ENCODE measurements at places on chromosomes 3 and 15. TPM values are rescaled to one million over a fixed set of nuclear protein-coding genes. Genes with fewer than 3 reads are reported as not detected.

SMCO1 gene
- not detected for total RNA-seq

GRCh38 chr3:183018421-183019192 lies 38.3 kb upstream of the DCUN1D1 start:
- peaks cover 33% of the 10 kb centered on the region for H3K36me3 ChIP-seq
- no peak overlapping the region for H3K4me3 ChIP-seq
- H3K4me1 ChIP-seq = no peaks in the 10 kb centered on the region

- H3K27me3 ChIP-seq = no peaks in the 10 kb centered on the region
- DNase-seq = no peak
- peaks cover 16% of the 10 kb centered on the region for H3K4me1 ChIP-seq
- H3K36me3 ChIP-seq = peaks cover 11% of the 10 kb centered on the region
These were observed 43.0 kb downstream of the USP13 start for GRCh38 chr3:179695672-179696313.

DNA sequence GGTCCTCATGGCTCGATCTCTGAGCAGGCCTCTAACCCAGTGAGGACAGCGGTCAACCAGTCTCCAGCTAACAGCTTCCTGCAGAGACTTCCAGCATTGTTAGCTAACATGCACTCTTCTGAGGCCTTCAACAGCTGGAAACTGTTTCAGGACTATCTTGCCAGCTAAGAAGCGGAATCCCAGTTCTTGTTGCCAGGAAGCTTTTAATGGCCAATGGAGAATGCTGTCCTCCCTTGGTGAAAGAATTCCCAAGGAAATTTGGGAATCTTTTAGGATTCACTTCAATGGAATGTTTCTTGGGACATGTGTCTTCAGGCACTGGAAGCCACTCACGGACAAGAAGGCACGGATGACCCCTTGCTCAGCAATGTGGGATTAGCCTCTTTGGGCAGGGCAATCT lies 91.7 kb downstream of the CEMIP start:
- no peaks in the 10 kb centered on the region for H3K4me1 ChIP-seq
- no peak overlapping the region for H3K27ac ChIP-seq
- no peaks in the 10 kb centered on the region for H3K36me3 ChIP-seq
- DNase-seq = no peak
- peaks cover 2% of the 10 kb centered on the region for H3K27me3 ChIP-seq
- no peak overlapping the region for H3K4me3 ChIP-seq

TGM4 gene
- not detected for total RNA-seq

GRCh38 chr3:169686874-169687273 lies 23.4 kb upstream of the MECOM start:
- peaks cover 10% of the 10 kb centered on the region for H3K27me3 ChIP-seq
- no peaks in the 10 kb centered on the region for H3K4me1 ChIP-seq
- no peaks in the 10 kb centered on the region for H3K36me3 ChIP-seq
- no peak overlapping the region for H3K27ac ChIP-seq

SERPINI2 gene
- not detected for total RNA-seq

GRCh38 chr15:77180270-77180669 lies 109.4 kb upstream of the TSPAN3 start:
- H3K4me1 ChIP-seq = peaks cover 50% of the 10 kb centered on the region
- H3K4me3 ChIP-seq = no peak overlapping the region
- peaks cover 3% of the 10 kb centered on the region for H3K36me3 ChIP-seq
- no peaks in the 10 kb centered on the region for H3K27me3 ChIP-seq

LRRC57 gene
- 21.2 TPM for total RNA-seq

GRCh38 chr3:156761713-156762451 lies 64.3 kb upstream of the LEKR1 start:
- H3K27me3 ChIP-seq = no peaks in the 10 kb centered on the region
- no peak overlapping the region for H3K4me3 ChIP-seq
- DNase-seq = no peak
- H3K36me3 ChIP-seq = no peaks in the 10 kb centered on the region

DNA sequence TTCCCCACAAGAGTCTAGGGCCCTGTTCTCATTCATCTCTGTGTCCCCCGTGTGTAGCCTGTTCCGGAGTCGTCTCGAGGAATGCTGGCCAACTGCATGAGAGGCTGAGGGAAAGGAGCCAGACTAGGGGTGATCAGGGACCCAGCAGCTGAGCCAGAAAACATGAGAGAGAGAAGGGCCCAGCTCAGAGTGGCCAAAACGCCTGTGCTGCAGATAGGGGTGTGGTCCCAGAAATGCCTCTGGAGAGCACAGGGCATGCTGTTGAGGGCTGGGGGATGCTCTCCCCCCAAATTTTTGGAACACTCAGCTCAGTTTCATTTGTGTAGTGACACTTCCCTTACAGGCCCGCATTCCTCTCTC lies 14.1 kb downstream of the CYP1A2 start:
- no peak overlapping the region for H3K27ac ChIP-seq
- no peak for DNase-seq
- H3K36me3 ChIP-seq = no peaks in the 10 kb centered on the region
- no peaks in the 10 kb centered on the region for H3K4me1 ChIP-seq

GRCh38 chr3:37944391-37944842 lies 46.2 kb upstream of the VILL start:
- H3K27ac ChIP-seq = no peak overlapping the region
- H3K4me3 ChIP-seq = no peak overlapping the region
- DNase-seq = no peak
- H3K27me3 ChIP-seq = peaks cover 2% of the 10 kb centered on the region
- no peaks in the 10 kb centered on the region for H3K36me3 ChIP-seq
- H3K4me1 ChIP-seq = no peaks in the 10 kb centered on the region

DNA sequence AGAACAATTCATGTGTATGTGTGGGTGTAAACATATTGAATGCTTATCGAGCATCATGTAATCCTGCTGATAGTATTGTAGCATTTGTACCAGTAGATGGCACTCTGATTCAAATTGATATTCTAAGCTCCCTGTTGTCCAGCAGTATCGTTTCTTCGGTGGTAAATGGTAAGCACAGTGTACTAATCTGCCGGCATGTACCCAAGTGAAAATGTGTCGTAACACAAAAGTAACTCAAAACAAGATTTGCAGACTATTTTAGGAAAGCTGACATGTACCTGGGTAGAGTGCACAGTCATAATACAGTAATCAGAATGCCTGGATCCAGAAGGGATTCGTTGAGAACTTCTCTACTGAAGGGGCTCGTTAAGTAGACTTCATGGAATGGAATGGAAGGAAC lies 31.7 kb upstream of the MNS1 start:
- no peak overlapping the region for H3K4me3 ChIP-seq
- no peaks in the 10 kb centered on the region for H3K36me3 ChIP-seq
- no peak overlapping the region for H3K27ac ChIP-seq
- H3K27me3 ChIP-seq = peaks cover 9% of the 10 kb centered on the region
- DNase-seq = no peak

- H3K4me3 ChIP-seq = no peak overlapping the region
- no peaks in the 10 kb centered on the region for H3K36me3 ChIP-seq
- no peak for DNase-seq
- peaks cover 29% of the 10 kb centered on the region for H3K27me3 ChIP-seq
- H3K4me1 ChIP-seq = no peaks in the 10 kb centered on the region
These were observed 6.9 kb downstream of the ST8SIA2 start for GRCh38 chr15:92400573-92400972.

IL17RB gene
- 60.7 TPM for total RNA-seq

DNA sequence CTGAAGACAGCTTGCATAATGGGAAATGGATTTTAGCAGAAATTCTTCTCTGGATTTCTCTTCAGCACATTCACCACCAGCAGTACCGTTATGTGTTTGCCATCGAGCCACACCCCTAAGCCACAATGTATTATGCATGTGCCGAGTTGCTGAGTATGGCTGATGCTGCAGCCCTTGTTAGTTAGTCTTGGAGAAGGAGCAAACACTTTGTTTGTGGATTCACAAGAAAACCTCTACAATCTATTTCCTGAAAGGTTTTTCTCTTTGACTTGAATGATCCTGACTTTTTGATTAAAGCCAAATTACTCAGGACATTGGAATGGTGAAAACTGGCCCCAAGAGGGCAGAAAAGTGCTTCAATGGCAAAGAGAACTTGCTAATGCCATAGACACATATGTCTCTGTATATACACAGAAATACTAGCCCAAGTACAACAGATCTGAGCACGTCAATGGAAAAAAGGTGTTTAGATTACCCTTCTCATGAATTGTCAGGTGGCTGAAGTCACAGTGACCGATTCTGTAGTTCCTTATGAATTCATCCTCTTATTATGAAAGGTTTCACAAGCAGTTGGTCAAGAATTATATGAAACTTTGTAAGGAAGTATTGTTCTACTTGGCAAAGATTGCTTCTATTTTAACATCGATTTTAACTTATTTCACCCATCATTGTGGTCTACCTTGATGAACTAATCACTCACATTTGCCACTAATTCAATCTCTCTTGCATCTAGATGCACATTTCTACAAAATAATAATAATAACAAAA lies 103.0 kb downstream of the P3H2 start:
- H3K27me3 ChIP-seq = peaks cover 10% of the 10 kb centered on the region
- no peak overlapping the region for H3K4me3 ChIP-seq

GRCh38 chr3:103924544-103924943 lies 1442.2 kb upstream of the ALCAM start:
- DNase-seq = no peak
- no peak overlapping the region for H3K4me3 ChIP-seq
- H3K4me1 ChIP-seq = no peaks in the 10 kb centered on the region
- no peak overlapping the region for H3K27ac ChIP-seq
- no peaks in the 10 kb centered on the region for H3K36me3 ChIP-seq

CELF6 gene
- 0.58 TPM for total RNA-seq

DNA sequence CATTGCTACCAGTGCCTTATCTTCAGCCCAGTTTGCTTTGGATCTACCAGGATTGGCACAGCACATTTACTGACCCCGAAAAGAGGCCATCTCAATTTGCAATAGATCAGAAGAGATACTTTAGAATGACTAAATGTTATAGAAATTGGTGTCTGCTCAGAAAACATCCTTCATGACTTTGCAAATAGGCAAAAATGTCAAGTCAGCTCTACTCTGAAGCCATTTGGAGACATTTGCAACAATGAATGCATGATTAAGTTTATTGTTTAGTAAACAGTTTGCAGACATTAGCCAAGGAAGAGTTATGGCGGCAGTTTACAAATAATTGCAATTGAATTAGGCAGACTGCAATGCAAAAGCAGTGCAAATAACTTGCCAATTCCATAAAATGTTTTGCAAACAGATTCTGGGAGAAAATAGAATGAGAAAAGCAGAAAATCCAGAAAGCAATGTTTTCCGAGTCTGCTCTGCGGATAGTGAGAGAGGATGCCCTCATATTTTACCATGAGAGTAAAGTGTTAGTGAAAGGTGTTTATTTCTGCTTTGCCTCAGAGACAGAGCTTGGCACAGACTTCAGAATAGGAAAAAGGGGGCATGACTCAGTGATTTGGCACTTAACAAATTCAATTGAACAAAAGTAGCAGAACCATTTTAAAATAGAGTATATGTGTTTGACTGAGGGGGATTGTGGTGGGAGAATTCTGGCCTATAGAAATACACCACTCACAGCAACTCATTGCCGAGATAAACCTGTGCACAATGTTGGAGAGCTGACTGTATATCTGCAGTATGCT lies 334.9 kb upstream of the NR2F2 start:
- H3K4me3 ChIP-seq = no peak overlapping the region
- DNase-seq = no peak
- no peaks in the 10 kb centered on the region for H3K36me3 ChIP-seq
- H3K4me1 ChIP-seq = peaks cover 17% of the 10 kb centered on the region

DNA sequence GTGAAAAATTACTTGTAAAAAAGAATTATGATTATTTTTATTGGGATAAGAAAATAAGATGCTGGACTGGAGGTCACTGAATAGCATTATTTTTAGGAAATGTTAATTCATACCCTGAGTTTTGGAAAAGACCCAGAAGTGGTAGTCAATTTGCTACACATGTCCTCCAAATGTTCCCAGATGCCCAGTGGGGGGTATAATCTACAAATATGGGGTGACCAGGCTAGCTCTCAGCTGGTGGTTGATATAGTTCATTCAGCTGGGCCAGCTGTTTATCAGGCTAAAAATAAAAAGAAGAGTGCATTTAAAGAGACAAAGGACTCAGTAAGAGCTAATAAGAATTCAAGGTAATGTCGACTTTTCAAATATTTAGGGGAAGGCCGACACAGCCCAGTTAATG lies 402.0 kb upstream of the GOLIM4 start:
- no peaks in the 10 kb centered on the region for H3K36me3 ChIP-seq
- no peak overlapping the region for H3K4me3 ChIP-seq
- H3K27ac ChIP-seq = no peak overlapping the region
- DNase-seq = no peak

LARP6 gene
- total RNA-seq = not detected

TM4SF18 gene
- total RNA-seq = not detected

CACNA2D2 gene
- total RNA-seq = 0.45 TPM

- no peaks in the 10 kb centered on the region for H3K4me1 ChIP-seq
- H3K27ac ChIP-seq = no peak overlapping the region
- H3K4me3 ChIP-seq = no peak overlapping the region
- no peaks in the 10 kb centered on the region for H3K27me3 ChIP-seq
These were observed 246.5 kb downstream of the PDZRN3 start for GRCh38 chr3:73378207-73378606.

REC114 gene
- not detected for total RNA-seq

- H3K27ac ChIP-seq = no peak overlapping the region
- H3K36me3 ChIP-seq = no peaks in the 10 kb centered on the region
- no peak overlapping the region for H3K4me3 ChIP-seq
- DNase-seq = no peak
- H3K4me1 ChIP-seq = no peaks in the 10 kb centered on the region
- no peaks in the 10 kb centered on the region for H3K27me3 ChIP-seq
These were observed 165.0 kb downstream of the PDZRN3 start for GRCh38 chr3:73459711-73460110.

- H3K4me3 ChIP-seq = no peak overlapping the region
- no peaks in the 10 kb centered on the region for H3K27me3 ChIP-seq
- no peaks in the 10 kb centered on the region for H3K4me1 ChIP-seq
- DNase-seq = peak; percentile 46
These were observed 12.9 kb downstream of the OPA1 start for GRCh38 chr3:193605876-193606275.

DNA sequence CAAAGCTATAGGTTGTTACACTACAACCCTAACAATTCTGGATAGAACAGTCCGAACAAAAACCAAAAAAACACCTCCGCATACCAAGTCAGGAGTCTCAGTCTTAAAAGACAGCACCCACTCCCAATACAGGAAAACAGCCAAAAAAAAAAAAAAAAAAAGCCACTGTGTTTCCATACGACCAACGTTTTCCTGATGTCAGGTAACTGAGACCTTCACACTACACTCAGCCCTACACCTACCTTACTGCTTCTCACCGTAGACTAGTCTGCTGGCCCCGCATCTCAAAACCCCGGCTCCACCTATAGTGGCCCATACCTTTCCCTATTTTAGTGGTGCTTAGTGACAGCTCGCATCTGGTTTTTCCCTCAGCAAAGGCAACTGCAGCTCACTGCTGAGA lies 339.5 kb upstream of the ADAMTS9 start:
- no peak overlapping the region for H3K27ac ChIP-seq
- H3K4me3 ChIP-seq = no peak overlapping the region
- no peaks in the 10 kb centered on the region for H3K4me1 ChIP-seq
- H3K36me3 ChIP-seq = no peaks in the 10 kb centered on the region

- DNase-seq = no peak
- H3K4me1 ChIP-seq = peaks cover 39% of the 10 kb centered on the region
- no peaks in the 10 kb centered on the region for H3K27me3 ChIP-seq
These were observed 1.0 kb upstream of the ARHGEF3 start for GRCh38 chr3:56802790-56803189.

Data from activated CD4-positive, alpha-beta memory T cell treated with anti-CD3 and anti-CD28 coated beads, Interleukin-2, amount 10 ng/mL, durations not matched to agents 7 days and 5 days (primary cell).